ENCODE measurements at places on chromosomes 16 and 17.

DNA sequence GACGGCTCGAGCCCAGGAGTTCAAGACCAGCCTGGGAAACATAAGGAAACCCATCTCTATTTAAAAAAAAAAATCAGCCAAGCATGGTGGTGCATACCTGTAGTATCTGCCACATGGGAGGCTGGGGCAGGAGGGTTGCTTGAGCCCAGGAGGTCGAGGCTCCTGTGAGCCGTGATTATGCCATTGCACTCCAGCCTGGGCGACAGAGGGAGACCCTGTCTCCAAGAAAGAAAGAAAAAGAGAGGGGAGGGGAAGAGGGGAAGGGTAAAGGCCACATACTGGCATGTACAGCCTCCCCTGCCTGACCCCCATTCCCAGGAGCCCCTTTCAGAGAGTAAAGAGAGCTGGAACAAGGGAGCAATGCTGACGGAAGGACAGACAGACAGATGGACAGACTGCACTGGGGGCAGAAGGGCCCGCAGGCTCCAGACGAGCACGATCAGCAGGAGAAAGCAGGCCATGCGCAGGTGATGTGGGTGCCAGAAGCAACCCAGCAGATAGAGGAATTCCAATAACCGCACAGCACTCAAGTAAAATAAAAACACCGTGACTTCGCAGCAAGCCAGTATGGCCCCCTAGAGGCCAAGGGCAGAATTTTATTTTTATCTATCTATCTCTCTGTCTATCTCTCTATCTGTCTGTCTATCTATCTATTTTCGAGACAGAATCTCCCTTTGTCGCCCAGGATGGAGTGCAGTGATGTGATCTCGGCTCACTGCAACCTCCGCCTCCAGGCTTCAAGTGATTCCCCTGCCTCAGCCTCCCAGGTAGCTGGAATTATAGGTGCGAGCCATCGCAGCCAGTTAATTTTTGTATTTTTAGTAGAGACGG is 27.1 kb upstream of the SNN start:
- DNase-seq = peak; percentile 76

GRCh38 chr16:67198238-67198734 is 645 bp upstream of the ELMO3 start:
- peak; percentile 32 for DNase-seq

DNA sequence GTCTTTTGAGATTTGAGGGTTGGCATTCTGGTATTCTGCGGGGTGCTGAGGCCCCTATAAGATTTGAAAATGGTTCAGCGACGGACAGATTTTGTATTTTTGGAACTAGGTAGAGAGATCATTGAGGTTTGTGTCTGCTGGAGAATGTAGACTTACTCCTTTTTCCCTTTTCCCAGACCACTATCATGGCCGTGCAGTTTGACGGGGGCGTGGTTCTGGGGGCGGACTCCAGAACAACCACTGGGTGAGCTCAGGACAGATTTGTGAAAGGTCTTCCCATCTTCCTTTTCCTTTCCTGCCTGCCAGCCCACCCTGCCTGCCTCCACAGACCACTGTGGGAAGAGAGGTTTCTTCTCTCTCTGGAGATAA is 572 bp downstream of the PSMB6 start:
- DNase-seq = no peak

DNA sequence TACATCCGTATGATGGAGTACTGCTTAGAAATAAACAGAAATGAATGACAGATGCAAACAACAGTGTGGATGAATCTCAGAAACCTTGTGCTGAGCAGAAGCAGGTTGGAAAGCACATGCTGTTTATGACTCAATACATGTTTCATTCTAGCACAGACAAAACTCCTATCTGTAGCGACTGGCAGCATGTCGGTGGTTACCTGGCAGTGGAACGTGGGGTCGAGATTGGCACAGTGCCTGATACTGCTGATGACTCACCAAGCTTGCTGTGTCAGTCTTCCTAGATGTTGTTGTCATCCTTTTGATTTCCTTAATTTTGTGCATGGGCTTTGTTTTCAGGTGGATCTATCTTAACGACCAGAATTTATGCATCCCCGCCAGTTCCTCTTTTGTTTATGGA is 62.1 kb downstream of the GAN start:
- no peak for DNase-seq

DNA sequence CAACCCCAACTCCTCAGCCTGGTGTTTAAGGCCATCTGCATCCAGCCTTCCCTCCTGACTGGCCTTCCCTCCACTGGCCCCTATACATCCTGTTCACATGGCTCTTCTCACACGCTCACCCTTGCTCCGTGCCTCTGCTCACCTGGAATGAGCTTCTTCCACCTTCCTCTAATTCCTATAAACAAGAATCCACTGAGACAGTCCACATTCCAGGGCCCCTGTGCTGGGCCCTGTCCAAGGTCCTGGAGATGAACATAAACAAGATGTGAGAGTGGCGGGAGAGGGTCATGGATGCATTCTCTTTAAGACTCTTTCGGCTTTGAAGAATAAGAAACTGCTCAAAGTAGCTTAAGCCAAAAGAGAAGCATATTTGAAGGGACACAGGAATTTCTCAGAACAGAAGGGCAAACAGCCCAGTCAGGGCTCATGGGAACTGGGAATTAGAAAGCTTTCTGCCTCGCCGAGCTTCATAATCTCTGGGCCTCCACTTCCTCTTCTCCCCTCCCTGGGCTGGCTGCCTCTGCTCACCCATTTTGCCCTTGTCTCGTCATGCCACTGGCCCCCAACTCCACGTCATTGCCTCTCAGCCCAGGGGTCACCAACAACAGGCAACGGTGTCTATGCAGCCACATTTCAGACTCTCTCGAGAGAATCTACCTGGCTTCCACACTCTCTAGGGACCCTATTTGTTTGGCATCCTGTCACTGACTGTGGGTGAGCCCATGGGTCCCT is 13.5 kb downstream of the SPPL2C start:
- no peak for DNase-seq

DNA sequence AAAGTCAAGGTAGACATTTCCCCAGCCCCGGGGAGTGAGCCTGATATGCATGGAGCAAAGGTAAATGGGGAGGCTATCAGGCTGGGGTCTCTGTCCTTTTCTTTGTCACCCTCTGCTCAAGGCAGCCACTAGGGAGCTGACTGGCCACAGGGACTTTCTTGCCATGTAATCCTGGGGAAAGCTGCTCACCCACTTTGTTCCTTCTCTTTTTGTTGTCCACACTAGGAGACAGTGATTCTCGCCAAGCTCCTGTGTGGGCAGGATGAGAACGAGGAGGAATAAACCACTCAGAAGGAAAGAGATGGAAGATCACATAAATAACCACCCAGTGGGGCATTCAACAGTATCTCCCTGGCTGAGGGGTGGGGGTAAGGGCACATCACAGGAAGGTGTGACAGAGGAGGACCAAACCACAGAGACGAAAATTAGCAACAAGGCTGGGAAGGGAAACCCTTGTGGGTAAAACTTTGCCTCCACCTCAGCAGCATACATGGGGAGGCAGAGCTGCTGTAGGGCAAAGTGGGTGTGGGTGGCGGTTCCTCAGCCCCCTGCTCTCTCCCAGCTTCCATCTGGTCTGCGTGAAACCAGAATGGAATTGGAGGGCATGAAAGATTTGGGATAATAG is 26.2 kb upstream of the CCL1 start:
- DNase-seq = no peak

DNA sequence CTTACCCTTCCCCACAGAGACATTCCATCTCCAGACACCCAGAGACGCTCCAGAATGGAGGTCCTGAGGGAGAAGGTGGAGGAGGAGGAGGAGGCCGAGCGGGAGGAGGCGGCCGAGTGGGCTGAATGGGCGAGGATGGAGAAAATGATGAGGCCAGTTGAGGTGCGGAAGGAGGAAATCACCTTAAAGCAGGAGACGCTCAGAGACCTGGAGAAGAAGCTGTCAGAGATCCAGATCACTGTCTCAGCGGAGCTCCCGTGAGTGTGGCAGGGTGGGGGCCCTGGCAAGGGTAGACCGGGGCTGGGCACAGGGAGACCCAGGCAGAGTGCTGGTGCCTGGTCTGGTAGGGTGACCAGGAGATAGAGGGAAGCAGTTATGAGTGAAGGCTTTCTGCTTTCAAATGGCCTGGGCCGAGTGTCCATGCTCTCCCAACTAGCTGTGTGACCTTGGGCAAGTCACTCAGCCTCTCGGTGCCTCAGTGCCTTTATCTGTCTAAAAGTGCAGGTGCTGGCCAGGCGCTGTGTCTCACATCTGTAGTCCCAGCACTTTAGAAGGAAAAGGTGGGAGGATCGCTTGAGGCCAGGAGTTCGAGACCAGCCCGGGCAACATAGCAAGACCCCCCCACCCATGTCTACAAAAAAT is 3.4 kb downstream of the DRC7 start:
- no peak for DNase-seq

DNA sequence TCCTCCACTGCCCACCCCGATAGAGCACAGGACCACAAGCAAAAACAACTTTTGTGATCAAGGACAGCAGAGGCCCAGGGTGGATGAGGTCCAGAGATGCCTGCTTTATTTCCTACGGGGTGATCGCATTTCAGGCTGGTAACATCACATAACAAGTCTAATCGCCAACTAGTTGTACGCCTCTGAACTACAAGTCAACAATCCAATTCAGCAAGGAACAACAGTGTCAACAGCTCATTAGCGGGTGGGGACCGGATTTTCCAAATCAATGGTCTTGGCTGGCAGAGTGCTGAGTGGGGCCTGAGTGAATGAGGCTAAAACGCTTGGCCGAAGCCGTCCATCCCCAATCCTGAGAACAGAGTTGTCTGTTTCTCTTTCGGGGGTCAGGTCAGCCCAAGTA is 17.1 kb downstream of the MRM3 start:
- DNase-seq = no peak

GRCh38 chr17:75496005-75496404 is 19.3 kb downstream of the CASKIN2 start:
- DNase-seq = no peak

DNA sequence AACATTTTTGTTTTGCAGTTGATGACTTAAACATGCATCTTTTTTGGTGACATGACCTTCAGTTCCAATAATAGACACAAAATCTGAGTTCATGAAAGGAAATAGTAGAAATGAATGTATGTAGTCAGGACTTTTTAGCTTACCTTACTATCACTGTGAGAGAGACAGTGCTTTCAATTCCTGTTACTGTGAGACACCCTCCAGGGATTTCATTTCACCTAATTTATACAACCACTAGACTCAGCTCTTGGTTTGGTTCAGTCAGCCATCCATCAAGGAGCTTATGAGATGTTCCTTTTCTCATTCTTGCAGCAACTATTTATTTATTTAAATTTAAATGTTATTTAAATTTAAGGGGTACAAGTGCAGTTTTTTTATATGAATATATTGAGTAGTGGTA is 77.9 kb downstream of the MAP2K4 start:
- DNase-seq = no peak

GRCh38 chr16:13306161-13306995 is 405.0 kb downstream of the SHISA9 start:
- no peak for DNase-seq

- peak; percentile 62 for DNase-seq
Observed at GRCh38 chr17:50117202-50118051, 12.5 kb downstream of the SAMD14 start.

DNA sequence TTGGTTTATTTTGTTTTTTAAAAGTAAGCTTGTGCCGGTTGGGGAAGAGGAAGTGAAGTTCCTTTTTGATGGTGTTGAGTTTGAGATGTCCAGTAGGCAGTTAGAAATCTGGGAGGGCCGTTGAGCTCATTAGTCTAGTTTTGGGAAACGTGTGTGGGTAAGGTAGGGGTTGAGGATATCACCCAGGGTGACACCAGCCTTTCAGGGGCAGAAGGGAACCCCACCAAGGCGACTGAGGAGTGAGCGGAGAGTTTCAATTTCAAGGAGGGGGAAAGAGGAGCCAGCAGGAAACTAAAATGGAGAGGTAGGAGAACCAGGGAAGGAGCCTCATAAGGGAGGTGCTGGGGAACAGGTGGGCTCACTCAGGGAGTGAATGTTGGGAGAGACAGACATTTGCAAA is 22.7 kb downstream of the HAPSTR1 start:
- DNase-seq = no peak

- DNase-seq = peak; percentile 26
Observed at GRCh38 chr17:4934173-4934979, 2.3 kb downstream of the GP1BA start.

DNA sequence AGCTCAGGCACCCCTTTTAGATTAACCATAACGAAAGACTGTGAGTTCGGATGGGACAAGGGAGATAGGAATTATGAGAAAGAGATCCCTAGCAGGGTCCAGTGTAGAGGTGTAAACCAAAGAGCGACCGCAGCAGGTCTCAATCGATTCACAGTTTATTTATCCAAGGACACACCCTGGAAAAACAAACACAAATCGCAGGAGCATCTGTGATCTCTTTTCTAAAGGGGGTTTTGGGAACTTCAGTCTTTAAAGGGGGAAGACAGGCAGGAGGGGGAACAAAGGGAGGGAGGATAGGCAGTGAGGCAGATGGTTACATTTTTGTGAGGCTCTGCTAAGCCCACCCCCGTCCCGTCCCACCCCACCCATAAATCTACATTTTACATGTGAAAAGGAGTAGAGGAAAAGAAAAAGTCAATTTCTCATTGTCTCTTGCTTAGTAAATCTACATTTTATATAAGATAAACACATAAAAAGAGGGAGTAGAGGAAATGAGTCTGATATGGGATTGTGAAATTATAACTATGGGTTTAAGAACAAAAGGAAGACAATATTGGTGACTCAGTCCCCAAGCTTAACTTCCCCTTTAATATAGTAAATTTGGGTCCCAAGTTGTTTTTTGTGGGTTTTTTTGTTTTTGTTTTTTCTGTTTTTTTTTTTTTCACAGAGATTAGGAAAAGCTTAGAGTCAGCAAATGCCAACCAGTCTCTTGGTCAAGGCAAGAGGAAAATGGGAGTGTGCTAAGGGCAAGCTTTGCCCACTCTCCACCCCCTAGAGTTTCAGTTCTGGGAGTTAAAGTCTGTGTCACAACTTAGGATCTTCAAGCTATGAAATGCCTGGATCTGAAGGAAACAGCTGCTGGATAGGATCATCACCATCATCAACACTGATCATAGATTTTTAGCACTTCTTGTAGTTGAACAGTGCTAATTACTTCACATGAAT is 160.9 kb upstream of the CDH5 start:
- DNase-seq = no peak

- no peak for DNase-seq
Observed at GRCh38 chr17:55432358-55433028, 10.9 kb upstream of the MMD start.

- peak; percentile 42 for DNase-seq
Observed at GRCh38 chr17:4566785-4567184, 6.4 kb upstream of the GGT6 start.

GRCh38 chr16:35102780-35103403 is 1643.5 kb downstream of the TP53TG3F start:
- DNase-seq = no peak

GRCh38 chr17:14775731-14776492 is 475.0 kb downstream of the HS3ST3B1 start:
- DNase-seq = no peak

GRCh38 chr17:56096026-56096810 is 57.1 kb upstream of the ANKFN1 start:
- no peak for DNase-seq

- DNase-seq = peak; percentile 56
Observed at GRCh38 chr17:17141860-17142552, 64.1 kb downstream of the PLD6 start.

GRCh38 chr17:13128676-13129075 is 110.8 kb upstream of the ELAC2 start:
- no peak for DNase-seq

GRCh38 chr16:89183975-89184676 is 12.6 kb downstream of the CDH15 start:
- DNase-seq = no peak

- no peak for DNase-seq
Observed at GRCh38 chr16:76222853-76223252, 54.3 kb upstream of the CNTNAP4 start.

- no peak for DNase-seq
Observed at GRCh38 chr16:52573365-52574299, 26.7 kb upstream of the TOX3 start.

- no peak for DNase-seq
Observed at GRCh38 chr17:3974138-3974687, 10.0 kb upstream of the ATP2A3 start.

Data from CD4-positive, alpha-beta T cell treated with Interleukin-17A for 1 hour (primary cell).